Kidney epithelial cell (primary cell): ENCODE measurements at places on chromosomes 3 and 15. TPM values are rescaled to one million over a fixed set of nuclear protein-coding genes. Genes with fewer than 3 reads are reported as not detected.

- DNase-seq: no peak
Observed at GRCh38 chr3:81339040-81339845, 422.2 kb downstream of the GBE1 start.

DNA sequence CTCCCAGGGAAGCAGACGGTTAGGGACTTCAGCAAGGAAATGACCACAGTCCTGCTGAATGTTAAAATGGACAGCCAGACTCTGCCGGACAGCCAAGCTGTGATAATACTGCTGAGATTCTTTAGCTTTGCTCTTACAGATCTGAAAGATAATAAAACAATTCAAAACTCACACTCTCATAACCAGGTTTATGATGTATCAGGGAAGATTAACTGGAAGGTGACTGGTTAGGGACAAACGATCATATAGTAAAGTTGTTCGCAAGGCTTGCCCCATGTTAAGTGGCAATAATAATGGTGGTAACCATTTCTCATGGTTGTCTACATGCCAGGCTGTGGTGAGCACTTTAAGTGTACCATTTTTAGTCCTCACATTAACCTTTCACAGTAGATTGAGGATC, 44.3 kb upstream of the TSPAN3 start:
- DNase-seq: no peak

GRCh38 chr15:53917109-53917508, 61.1 kb upstream of the UNC13C start:
- DNase-seq: no peak

GRCh38 chr3:150933473-150933995, 28.3 kb upstream of the MINDY4B start:
- no peak for DNase-seq

- DNase-seq: peak; percentile 10
Observed at GRCh38 chr3:65619451-65619881, 419.3 kb downstream of the MAGI1 start.

GRCh38 chr3:124887177-124887931, at the start of gene ITGB5:
TSS of gene ITGB5 (minus strand) at chr3:124887365. CDS start at chr3:124887000, 365 bp downstream.
- no peak for DNase-seq

GRCh38 chr3:61807865-61808276, 246.5 kb downstream of the PTPRG start:
- no peak for DNase-seq

The MAP6D1 gene
- total RNA-seq: 3.3 and 3.4 TPM in 2 replicates

The VEPH1 gene
- 9.0 and 26.0 TPM in 2 replicates for total RNA-seq

The ALDH1L1 gene
- total RNA-seq: 1.0 and 1.2 TPM in 2 replicates

The NRG4 gene
- total RNA-seq: not detected in 2 replicates

The PCSK6 gene
- total RNA-seq: 5.4 and 8.4 TPM in 2 replicates

The TIGIT gene
- not detected in 2 replicates for total RNA-seq

The NEO1 gene
- 26.6 and 30.5 TPM in 2 replicates for total RNA-seq
